Lung microvascular endothelial cell (primary cell): ENCODE measurements at places on chromosomes 12 and 14.

GRCh38 chr14:103613517-103613916 lies 15.5 kb upstream of the KLC1 start:
- DNase-seq: peak; percentile 54

DNA sequence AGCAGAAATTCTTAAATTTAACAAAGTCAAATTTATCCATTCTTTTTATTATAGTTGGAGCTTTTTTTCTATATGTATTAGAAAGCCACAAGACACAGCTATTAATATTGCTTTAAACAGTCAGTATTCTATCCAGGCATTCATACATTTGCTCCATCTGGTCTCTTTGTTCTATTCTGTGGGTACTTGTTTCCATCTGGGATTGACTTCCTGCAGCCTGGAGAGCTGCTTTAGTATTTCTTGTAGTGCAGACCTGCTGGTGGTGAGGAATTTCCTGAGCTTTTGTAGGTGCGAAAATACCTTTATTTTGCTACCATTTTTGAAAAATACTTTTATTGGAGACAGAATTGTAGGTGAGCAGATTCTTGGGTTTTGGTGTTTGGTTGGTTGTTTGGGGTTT lies 29.0 kb downstream of the CCDC60 start:
- DNase-seq: no peak

DNA sequence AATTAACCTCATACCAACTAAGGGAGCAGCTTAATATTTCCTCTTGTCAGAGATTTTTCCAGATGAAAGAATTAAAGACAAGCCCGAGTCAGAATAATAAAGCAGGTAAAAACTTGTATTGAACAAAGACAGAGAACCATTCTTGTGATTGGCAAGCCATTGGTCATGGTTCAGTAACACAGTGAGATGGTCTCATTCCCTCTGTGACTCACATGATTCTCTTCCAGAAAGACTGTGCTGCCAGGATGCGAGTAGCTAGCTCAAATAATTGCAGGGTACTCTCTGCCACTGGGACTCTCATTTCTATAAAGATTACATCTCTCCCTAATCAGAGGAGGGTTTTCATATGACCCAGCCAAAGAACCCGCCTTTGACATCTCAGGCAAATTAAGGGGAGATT lies 179.4 kb downstream of the PHLDA1 start:
- no peak for DNase-seq

DNA sequence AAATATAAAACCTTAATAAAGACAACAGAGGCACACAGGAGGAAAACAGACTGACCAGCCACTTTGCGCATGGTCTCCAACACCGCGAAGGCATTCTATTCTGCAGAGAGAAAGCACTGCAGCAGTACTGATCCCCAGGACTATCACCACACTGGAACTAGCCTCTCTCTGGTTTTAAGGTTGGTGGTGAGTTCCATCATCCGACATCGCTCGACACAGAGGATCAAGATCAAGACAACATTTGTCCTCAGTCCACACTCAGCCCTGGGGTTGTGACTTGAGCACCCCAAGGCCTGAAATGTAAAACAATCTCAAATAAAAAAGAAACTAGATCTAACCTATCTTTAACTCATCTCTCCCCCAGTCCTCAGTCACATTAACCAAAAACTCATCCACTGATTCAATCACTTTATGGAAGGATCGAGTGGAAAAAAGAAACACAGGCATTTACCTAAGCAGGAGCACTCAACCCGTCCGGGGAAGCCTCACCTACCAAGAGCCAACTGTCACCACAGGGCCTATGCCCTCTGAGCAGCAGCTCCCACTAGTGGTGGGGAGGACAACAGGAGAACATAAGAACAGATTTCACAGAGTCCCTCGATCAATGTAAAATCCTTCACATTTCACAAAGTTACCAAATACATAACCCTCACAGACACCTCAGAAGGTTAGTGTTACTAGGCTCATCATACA lies 17.7 kb downstream of the STXBP6 start:
- DNase-seq: peak; percentile 2

DNA sequence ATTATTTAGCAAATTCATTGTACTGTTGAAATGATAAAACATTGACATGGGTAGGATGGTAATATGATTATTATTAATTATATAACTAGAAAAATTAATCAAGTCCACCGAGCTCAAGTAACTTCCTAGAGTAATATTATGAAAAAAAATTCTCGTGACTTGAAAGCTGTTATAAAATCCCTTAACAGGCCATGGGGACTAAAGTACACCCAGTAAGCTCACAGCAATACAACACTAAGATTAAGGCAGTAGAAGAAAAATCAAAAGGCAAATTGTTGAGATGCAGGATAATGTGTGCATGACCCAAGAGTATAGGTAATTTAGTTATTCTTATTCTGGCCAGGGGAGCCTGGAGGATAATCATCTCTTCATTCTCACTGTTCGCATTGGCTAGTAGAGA lies 162.6 kb upstream of the LRIG3 start:
- no peak for DNase-seq

DNA sequence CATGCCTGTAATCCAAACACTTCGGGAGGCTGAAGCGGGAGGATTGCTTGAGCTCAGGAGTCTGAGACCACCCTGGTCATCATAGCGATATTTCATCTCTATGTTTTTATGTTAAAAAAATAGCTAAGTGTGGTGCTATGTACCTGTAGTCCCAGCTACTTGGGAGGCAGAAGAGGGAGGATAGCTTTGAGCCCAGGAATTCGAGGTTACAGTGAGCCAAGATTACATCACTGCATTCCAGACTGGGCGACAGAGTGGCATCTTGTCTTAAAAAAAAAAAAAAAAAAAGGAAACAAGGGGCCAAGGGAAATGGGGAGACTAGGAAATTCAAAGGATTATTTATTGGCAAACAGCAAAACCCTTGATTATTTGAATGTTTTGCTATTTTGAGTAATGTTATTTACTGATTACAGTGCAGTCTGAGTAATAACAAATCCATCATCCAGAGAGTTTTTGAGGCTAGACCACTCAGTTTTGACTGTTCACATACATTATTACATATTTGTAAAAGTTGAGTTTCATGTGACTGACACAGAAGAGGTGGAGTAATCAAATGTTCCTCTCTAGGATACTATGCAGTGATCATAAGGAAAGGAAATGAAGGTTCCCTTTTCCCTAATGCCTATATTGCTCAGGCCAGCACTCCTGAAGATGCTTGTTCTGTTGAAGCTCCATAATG lies 40.8 kb downstream of the PRKCH start:
- DNase-seq: no peak

- no peak for DNase-seq
Measured at GRCh38 chr12:24707334-24707733, 241.6 kb downstream of the BCAT1 start.

- DNase-seq: no peak
Measured at GRCh38 chr12:76644950-76645349, 85.4 kb upstream of the OSBPL8 start.

- peak; percentile 17 for DNase-seq
Measured at GRCh38 chr12:95859344-95859816, 628 bp downstream of the SNRPF start.

DNA sequence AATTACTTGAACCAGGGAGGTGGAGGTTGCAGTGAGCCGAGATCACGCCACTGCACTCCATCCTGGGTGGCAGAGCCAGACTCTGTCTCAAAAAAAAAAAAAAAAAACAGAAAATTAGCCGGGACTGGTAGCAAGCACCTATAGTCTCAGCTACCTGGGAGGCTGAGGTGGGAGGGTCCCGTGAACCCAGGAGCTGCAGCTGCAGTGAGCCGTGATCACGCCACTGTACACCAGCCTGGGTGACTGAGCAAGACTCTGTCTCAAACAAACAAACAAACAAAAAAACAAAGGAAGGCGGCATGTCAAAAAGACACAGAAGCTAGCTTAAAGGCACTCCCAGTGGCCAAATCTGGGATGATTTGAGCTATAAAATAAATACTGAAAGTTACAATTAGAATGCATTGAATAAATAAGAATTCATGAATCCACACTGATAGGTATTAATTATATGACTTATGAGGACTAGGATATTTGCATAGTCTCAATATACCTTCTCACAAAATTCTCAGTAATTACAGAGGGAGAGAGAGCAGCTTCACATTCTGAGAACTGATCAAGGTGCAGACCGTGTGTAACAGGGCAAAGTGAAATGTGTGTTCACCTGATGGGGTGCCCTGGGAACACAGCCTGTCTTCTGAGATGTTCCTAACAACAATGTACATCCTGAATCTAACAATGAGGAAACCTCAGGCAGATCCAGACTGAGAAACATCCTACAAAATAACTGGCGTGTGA lies 42.7 kb upstream of the GPR132 start:
- no peak for DNase-seq

DNA sequence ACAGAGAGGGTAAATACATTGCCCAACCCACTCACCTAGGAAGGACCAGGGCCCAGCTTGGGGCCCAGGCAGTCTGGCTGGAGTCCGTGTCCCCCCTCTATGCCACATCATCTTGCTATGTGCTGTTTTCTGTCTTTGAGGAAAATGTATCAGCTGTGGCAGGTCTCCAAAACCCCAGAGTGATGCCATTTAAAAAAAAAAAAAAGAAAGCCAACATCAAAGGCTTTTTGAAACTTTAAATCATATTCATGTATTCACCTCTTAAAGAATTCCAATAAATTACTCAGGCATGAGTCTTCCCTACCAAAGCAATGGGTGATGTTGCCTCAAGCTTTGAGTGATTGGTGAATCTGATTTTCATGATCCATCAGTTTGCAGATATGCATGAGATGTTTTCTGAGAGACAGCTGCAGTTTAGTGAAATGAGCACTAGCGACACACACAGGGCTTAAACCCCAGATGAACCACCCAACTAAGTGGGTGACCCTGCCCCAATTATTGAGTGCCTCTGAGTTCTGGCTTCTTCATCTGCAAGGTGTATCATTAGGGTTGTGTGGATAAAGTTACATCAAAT lies 6.1 kb downstream of the KRT81 start:
- no peak for DNase-seq

DNA sequence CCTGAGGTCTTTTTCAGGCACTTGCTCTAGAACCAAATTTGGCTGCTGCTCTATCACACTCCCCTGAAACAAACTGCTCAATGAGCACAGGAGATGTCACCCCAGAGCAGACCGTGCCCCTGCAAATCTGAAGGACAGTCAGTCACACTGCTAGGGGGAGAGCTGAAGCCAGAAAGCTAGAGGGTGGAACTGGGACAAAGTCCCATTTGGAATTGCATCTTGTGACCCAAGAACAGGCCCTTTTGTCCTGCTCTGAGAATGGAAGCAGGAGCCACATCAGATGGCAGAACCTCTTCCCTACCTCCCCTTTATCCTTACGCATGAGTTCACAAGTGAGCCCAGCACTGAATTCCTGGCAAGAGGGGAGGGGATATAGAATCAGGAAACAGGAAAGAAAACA lies 64.7 kb downstream of the MAP3K9 start:
- no peak for DNase-seq

DNA sequence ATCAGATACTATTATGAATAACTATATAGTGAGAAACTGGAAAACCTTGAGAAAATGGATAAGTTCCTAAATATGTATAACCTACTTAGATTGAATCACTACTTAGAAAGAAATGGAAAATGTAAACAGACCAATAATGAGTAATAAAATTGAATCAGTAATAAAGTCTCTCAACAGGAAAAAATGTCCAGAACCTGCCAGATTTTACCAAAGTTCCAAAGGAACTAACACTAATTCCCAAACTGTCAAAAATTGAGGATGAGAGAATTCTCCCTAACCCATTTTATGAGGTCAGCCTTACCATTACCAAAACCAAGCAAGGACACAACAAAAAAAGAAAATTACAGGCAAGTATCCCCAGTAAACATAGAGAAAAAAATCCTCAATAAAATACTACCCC lies 272.0 kb downstream of the RPAP3 start:
- no peak for DNase-seq

DNA sequence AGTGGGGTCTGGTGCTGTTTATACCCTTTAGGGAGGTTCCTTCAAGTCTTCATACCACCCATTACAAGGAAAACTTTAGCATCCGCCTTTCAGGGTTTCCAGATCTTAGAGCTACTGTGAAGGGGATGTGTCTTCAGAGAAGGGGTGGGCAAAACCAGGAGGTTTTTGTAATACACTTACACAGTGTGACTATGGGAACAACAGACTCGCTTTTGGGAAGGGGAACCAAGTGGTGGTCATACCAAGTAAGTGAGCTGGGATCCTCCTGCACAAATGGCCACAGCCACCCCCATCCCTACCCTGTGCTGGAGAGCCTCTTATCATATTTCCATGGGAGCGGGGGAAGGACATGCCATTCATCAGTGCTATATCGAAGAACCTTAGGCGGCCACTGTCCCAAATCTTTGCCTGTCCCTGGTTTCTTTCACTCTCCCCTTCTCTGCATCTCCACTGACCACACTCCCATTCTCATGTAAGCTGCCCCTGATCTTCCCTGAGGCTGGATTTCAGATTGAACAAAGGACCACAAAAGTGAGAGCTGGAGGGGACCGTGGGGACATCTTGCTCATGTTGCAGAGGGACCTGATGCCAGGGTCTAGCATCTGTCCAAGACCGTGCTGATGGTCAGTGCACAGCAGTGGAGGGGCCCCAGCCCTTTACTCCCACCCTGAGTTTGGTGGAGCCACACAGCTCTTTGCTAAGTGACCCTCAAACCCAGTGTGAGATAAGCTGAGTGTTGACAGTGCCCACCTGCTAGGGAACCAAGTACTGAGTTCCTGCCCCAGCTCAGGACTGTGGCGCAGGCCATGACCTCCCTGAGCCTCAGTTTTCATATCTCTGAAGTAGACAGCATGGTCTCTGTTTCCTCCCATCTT lies 51.4 kb downstream of the DAD1 start:
- DNase-seq: no peak

DNA sequence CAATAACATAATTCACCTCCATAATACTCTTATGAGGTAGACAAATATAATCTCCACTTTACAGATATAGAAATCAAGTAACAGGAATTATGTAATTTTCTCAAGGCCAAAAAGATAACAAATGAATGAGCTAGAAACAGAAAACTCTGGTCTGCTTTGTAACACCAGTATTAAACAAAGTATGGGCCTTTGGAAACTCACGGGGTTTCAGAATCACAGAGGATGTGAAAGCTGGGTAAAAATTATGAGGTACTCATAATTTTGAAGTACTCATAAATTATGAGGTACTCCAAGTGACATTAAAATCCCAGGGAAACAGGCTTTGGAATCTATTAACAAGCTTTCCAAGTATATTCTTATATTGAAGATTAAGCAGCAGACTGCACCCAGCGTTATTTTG lies 140.2 kb downstream of the MED13L start:
- no peak for DNase-seq

GRCh38 chr14:70254476-70254961 lies 65.8 kb upstream of the SLC8A3 start:
- peak; percentile 68 for DNase-seq

GRCh38 chr14:37083599-37083998 lies 88.8 kb downstream of the SLC25A21 start:
- no peak for DNase-seq

GRCh38 chr12:122862872-122863701 lies 27.8 kb downstream of the HIP1R start:
- no peak for DNase-seq

DNA sequence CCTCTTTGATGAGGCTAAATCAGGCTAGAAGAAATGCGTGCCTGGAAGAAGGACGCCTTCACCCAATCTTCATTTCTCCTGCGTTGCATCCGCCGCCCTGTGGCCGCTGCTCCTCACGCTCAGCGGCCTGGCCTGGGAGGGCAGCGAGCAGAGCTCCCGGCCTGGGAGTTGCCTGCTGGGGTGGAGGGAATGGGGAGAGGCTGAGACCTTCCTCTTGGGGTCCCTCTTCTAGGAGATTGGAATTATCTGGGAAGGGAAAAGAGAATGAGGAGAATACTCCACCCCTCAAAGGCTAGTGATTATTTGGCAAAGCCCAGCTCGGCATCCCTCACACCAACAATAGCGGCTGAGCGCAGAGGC lies 2.4 kb upstream of the HOXC12 start:
- DNase-seq: no peak
